Globus pallidus (tissue), 1 donor: ENCODE measurements at places on chromosomes 3 and 15.

DNA sequence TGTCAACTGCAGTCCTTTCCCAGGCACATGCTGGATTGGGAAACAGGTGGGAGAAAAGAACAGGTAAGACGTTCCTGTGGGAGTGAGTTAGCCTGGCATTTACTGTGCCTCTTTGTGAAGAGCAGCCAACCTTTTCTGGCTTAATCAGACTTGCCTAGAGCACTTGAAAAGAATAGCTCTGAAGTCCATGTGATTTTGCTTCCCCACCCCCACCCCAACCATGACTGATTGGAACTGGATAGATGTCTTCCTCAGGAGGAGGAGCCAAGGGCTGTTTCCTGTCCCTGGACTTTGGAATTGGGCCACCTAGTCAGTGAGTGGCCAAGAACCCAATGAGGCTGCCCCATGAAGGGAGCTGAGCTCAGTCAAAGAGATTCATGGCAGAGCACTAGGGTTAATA is 4.7 kb upstream of the TMEM41A start:
- no peak for DNase-seq

- no peak for DNase-seq
Observed at GRCh38 chr15:54347082-54347827, 369.0 kb downstream of the UNC13C start.

GRCh38 chr3:123881771-123882170 is 2.4 kb downstream of the MYLK start:
- DNase-seq = no peak

DNA sequence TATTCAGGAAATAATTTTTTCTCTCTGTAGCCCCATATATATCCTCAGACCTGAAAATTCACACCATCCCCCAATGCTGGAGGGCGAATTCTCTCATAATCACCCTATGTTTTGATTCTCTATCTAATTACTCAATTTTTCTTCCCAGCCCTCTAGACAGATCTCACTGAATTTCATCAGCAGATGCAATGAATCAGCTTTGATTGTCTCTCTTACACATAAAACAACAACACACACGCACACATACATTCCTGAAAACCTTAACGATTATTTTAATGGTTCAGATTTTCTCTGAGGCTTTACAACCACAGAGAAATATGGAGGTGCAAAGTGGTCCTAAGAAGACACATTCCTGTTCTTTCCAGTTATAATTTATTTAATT is 11.1 kb downstream of the RBMS3 start:
- DNase-seq = no peak

GRCh38 chr3:100076731-100077529 is 37.4 kb downstream of the FILIP1L start:
- no peak for DNase-seq

DNA sequence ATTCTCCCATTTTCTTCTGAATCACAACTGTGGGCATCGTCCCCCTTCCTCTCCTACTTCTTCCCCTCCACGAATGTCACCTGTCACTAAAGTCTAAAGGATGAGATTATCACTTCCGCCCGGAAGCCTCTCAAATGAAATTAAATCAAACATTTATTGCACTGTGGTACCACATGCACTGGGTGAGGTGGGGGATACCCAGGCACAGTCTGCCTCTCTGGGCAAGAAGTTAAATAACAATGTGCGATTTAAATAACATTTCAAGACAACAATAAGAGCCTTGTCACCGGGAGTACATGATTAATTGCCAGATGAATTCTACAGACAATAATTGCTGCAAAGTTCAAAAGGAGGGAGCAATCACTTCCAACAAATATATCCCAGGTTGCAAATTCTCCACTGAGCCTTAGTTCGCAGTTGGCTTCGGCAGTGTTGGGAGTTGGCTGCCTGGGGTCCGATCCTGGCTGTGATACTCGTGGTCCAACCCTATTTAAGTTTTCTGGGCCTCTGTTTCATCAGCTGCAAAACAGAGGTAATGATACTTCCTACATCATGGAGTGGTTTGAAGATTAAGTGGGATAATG is 77.7 kb downstream of the FOXP1 start:
- no peak for DNase-seq

DNA sequence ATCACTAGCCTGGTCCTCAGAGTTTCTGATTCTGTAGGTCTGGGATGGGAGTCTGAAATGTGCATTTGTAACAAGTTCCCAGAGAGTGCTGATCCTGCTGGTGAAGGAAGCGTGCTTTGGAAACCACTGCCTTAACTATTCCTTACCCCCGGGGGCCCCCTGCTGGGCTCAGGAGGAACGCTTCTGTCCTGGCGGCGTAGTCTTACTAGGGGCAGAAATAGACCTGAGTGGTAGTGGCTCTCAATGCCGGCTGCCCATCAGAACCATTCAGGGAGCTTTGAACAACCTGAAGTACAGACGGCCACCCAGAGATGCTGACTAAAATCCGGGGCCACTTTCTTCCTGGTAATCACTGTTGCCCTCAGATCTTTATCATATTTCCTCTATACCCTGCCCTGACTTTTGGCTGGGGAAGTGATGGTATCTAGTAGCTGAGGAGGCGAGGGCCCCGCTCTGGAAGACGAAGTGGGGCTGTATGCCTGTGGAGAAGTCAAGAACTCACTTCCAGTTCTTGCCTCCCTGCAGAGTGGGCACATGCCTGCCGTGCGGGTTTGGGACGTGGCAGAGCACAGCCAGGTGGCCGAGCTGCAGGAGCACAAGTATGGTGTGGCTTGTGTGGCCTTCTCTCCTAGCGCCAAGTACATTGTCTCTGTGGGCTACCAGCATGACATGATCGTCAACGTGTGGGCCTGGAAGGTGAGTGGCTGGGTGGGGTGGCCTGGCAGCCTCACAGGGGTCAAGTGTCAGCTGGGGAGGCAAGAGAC is 16.3 kb upstream of the JMJD7 start:
- peak; percentile 86 for DNase-seq

DNA sequence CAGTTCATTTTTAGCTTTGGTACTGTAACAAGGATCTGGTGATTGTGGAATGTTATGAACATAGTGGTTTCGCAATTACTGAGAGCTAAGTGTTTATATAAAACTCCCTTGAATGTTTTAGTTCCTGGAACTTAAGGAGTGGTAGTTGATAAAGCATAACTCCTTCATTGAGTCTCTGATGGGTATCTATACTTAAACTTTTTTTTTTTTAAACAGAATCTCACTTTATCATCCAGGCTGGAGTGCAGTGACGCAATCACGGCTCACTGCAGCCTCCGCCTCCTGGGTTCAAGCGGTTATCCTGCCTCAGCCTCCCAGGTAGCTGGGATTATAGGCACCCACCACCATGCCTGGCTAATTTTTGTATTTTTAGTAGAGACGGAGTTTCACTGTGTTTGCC is 11.3 kb downstream of the PRKCI start:
- DNase-seq = no peak

DNA sequence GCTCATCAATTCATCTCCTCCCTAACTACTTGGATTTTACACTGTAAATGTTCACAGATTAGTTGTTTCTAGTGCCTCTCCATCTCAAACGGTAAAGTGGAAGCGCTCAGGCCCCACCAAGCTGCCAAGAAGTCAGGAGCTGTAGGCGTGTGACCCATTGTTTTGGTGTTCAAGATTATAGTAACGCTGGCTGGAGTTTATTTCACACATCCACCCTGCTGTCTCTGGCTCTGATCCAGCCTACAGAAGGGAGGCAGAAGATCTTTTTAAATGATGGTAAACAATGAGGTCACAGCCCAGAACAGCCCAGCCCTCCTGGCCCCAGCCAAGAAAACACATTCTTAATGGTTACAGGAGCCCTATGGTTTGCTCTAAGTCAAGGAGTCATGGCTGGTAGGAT is 25.7 kb upstream of the GALNT15 start:
- DNase-seq = no peak

DNA sequence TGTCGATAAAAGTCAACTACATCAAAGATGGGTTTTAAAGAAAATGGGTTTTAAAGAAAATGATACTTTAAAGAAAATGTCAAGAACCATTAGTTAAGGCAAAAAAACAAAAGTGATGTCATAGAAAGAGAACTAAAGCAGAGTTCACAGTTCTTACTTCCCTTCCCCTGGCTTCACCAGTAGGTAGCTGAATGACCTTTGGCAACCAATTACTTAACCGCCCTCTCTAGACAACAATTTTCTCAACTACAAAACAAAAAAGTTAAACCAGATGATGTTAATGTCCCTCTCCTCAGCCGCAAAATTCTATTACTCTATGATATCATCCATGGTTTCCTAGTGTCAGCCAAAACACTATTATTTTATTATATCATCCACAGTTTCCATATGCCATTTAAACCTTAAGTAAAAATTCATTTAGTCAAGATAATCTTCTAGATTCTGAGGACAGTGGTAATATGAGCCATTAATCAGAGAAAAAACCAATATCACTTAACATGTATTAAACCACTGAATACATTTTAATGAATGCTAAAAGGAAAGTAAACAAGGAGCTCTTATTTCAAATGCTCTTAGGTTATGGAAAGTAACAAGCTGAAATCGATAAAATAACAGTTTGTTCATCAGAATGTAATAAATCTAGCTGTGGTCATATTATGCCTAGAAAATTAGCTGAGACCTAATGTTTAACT is 13.1 kb downstream of the RYK start:
- DNase-seq = no peak

GRCh38 chr3:195306369-195306768 is 35.4 kb upstream of the XXYLT1 start:
- DNase-seq = no peak
